ENCODE measurements at places on chromosomes 7 and 10.
A peak's percentile ranks its signal among the peaks of the same experiment; 100 is the strongest.

- peak; percentile 22 for DNase-seq
Measured at GRCh38 chr7:28536259-28536658, 123.9 kb downstream of the CREB5 start.

GRCh38 chr7:92634205-92634604 is 44.0 kb upstream of the FAM133B start:
- DNase-seq: no peak

DNA sequence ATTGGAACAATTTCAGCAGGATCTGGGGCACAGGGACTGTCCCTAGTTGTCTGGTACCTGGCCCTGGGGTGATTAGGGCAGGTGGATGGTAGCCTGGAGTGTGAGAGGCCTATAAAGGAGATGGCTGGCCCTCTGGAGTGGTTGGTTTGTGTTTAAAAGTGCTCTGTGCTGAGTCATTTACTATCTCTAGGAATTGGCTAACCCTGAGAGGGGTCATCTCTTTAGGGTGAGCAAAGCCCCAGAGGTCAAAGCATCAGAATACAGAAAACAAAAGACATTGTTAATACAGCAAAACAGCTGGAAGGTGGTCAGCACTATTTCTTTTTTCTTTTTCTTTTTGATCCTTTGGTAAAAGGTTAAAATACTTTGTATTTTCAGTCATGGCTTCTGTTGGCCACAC is 43.4 kb upstream of the BMPER start:
- no peak for DNase-seq

DNA sequence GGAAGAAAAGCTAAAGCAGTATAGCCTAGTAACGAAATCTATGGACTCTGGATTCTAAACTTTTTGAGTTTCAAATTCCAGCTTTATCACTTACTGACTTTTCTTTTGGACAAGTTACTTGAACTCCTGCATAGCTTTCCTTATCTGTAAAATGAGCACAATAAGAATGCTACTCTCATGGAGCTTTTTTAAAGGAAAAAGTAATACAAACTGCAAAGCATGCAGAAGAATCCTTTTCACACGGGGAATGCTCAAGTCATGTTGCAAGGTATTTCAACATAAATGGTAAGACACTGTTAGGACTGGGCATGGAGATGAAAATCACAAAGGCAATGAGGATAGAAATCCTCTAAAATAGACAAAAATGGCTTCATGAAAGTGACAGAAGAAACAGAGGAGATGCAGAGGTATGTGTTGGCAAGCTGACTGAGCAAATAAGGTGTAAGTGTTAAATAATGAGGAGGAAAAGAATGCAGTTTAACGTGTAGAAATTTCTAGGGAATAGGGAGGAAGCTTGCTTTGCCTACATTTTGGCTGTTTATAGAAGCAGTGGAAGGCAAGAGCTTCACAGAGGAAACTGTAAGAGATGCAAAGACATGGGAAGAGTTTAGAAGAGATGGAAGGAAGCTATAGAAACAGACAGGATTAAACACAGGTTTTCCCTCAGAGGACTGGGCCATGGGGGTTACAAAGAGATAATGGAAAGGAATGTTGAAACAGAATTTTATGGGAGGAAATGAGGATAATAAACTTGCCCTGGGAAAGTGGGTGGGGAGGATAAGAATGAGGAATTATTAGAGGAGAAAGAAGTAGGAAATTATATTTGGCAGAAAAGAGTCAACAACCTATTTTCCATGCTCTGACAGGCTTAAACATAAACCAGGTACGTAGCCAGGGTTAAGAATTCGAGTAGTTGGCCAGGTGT is 28.8 kb upstream of the SNX13 start:
- peak; percentile 61 for DNase-seq

- DNase-seq: peak; percentile 47
Measured at GRCh38 chr7:23967949-23968599, 258.1 kb downstream of the STK31 start.

DNA sequence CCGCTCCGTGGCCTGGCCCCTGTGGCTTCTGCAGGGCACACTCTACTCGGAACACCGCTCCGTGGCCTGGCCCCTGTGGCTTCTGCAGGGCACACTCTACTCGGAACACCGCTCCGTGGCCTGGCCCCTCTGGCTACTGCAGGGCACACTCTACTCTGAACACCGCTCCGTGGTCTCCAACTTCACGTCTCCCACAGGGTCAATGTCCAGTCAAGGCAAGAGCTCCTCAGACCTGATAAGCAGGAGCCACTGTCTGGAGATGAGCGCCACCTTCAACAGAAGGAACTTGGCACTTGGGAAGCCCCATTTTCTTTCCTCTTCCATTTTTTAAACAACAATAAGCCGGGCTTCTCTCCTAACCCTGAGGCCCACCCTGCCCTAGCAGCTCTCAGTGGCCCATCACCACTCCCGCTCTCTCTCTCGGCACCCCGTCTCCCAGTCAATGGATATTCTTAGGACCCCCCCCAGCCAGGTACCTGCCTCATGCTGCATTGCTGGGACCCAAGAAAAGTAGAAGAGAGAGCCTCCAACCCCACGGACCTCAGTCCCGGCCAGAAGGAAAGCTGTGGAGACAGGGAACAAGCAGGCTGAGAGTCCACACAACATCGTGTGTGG is 56.3 kb downstream of the PRKAG2 start:
- DNase-seq: peak; percentile 66

GRCh38 chr10:61565819-61566560 is 96.7 kb upstream of the CABCOCO1 start:
- peak; percentile 6 for DNase-seq

DNA sequence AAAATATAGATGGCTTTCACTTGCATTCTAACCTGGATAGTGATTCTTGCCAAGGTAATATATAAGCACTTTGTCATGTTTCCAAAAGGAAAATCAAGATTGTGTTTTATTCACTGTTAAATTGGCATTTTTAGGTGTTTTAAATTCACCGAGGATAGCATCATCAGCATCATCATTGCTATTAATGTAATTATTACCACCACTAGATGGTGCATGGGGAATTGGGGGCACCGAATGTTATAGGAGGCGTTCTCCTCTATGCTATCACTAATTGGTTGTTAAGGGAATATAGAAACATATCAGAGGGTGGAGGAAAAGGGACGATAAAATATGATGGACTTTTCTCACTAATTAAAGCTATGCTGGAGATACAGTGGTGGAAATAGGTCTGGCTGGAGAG is 95.5 kb downstream of the CELF2 start:
- peak; percentile 25 for DNase-seq

- no peak for DNase-seq
Measured at GRCh38 chr7:155699180-155699579, 54.7 kb downstream of the RBM33 start.

DNA sequence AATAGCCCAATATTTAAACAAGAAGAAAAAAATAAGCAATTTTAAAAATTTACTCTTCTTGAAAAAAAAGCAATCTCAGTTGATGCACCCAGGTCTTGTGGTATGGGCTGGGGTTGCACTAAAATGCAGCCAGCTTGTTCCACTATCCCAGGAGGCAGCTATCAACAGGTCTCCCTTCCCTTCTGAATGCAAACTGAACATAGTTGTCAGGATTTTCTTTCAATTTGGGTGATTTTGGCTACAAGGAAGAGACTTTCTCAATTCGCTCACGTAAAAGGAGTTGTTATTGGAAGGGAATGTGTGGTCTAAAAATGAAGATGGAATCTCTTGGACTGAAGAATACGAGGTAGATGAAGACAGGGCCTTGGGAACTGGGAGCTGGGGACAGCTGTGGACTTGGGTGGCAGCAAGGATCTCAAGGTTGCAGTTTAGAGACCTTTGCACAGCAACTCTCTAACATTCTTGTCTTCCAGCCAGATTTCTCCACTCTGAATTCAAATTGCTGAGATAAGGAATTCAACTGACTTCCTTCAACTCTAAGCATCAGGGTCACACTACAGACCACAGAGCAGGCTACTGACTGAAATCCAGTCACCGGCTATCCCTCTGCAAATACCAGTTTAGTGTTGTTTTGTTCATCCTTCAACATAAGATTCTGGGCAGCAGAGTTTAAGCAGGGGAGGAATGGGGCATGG is 3.1 kb upstream of the TMEM26 start:
- DNase-seq: peak; percentile 31

GRCh38 chr10:4662576-4663161 is 163.3 kb upstream of the AKR1E2 start:
- peak; percentile 21 for DNase-seq

GRCh38 chr10:99981581-99982199 is 28.1 kb downstream of the DNMBP start:
- DNase-seq: no peak

DNA sequence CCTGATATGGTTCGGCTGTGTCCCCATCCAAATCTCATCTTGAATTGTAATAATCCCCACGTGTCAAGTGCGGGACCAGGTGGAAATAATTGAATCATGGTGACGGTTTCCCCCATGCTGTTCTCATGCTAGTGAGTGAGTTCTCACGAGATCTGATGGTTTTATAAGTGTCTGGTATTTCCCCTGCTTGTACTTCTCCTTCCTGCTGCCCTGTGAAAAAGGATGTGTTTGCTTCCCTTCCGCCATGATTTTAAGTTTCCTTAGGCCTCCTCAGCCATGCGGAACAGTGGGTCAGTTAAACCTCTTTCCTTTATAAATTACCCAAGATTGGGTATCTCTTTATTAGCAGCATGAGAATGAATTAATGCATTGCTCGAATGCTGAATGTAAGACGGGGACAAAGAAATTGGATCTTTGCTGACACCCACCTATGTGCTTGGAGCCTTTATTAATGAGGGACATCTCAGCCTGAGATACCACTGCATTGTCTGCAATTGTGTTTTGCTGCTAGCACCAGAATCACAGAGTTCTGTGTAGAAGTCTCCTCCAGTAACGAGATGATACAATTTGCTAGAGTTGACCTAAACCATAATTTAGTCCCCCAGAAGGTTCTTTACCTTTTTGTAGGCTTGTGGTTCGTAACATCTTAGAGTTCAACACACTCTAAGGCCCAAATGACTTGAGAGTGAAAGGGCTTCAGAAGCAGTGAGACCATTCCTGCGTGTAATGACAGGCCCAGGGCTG is 28.6 kb downstream of the SLC35B4 start:
- no peak for DNase-seq

- peak; percentile 57 for DNase-seq
Measured at GRCh38 chr10:32054094-32054493, 2.1 kb downstream of the KIF5B start.

DNA sequence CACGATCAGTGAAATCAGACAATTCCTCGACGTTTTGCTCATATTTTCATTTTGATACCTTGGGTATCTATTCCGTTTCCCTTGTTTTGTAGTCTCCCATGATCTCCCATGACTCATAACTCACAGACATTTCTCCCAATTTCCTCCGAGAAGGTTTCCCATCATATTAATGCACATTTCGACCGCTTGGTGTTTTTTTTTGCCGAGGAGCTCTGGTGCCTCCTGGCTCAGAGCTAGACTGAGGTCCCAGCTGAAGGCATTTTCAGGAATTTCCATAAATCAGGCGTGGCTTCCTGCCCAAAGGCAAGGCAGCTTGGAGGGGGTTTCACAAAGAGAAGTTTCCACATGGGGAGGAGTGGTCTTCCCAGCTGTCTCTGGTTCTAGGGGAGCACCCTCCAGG is 148.2 kb upstream of the TNS3 start:
- DNase-seq: no peak

Data from small intestine (tissue), 16 donors.